ENCODE measurements at places on chromosomes 7 and 10.

DNA sequence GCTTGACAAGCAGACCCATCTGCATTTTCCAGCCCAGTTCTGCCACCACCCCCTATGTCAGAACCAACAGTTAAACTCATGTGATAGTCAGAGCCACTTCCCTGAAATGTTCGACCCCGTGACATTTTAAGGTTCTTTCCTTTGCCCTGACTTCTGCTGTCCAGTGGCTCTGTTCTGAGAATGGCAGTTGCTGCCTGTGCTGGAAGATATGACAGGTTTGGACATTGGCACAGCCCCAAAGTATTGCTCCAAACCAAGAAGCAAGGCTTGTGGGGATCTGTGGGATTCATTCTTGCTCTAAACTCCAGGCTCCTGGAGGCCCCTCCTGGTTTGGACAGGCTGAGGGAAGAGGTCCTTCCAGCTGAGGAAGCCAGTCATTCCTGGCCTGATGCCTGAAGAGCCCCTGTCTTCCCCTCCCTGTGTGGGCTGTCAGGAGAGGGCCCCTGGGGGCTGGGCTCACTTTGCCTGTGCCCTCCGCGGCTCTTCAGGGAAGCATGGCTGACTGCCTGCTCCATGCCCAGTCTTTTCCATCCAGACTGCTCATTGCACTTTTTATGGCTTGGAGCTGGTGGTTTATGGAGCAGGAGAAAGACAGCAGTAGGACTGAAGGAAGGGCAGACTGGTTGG, 138.0 kb downstream of the CDH23 start:
- no peak for DNase-seq

DNA sequence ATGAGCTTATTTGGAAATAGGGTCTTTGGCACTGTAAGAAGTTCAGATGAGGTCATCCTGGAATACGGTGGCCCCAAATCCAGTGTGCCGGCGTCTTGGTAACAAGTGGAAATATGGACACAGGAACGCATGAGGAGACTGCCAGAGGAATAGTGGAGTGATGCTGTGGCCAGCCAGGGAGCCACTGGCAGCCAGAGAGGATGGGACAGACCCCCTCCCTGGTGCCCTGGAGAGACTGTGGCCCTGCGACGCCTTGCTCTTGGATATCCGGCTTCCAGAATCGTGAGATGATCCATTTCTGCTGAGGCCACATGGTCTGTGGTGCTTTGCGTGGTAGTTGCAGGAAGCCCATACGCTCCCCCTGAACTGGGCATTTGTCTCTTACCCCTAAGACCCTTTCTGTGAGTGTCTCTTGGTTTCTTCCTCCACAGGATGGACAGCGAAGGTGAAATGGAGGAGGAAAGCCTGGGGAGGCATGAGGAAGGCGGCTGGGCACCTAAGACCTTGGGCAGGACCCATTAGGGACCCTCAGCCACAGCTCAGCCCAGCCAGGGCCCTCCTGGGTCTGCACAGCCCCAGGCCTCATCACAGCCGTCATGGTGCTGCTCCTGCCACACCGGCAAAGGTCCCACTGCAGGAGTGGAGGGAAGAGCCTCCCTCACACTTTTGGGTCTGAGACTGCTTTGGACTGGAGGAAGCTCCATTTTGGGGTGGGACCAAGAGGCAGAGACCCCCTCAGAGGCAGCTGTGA, 53.6 kb downstream of the INSIG1 start:
- no peak for DNase-seq

- no peak for DNase-seq
Observed at GRCh38 chr10:103111918-103112877, 80.9 kb downstream of the NT5C2 start.

DNA sequence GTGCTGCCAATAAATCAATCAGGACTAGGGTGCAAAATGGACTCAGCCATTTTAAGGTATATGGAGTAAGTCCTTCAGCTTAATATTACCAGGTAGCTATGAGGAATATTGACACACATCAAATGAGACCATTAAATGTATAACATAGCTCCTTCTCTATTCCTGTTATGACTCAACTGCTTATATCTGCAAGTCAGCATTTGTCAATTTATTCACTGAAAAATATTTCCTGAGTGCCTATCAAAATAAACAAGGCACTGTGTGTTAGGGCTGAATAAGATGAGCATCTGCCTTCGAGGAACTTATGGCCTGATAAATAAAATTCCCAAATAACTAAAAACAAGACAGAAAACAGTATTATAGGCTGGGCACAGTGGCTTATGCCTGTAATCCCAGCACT, 113.8 kb downstream of the CDK6 start:
- DNase-seq: no peak

GRCh38 chr10:90204956-90205314, 503.5 kb downstream of the KIF20B start:
- no peak for DNase-seq

GRCh38 chr7:158842486-158842885, 13.2 kb upstream of the ESYT2 start:
- DNase-seq: no peak

DNA sequence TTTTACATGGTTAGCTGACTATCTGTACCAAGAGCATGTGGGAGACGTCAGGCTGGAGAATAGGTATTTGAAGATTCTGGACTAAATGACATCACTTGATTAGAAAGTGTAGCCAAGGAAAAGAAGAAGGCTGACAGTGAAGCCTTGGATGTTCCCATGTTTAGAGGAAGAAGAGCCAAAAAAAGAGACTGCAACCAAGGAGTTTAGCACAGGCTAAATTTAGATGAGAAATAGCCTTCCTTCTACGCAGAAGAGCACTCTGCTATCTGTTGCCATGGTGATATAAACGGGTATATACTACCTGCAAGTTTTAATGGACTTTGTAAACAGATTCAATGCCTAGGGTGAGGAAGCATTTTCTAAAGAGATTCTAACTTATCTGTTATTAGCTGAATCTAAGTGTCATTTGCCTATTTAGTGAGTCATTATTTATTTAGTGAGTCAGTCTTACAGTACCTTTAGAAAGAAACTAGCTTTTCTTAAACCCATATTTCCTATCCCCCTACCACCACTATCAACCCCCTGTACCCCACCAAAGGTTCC, 69.8 kb downstream of the CDK6 start:
- peak; percentile 49 for DNase-seq

GRCh38 chr7:129122751-129123509, 21.6 kb upstream of the TSPAN33 start:
- DNase-seq: no peak

DNA sequence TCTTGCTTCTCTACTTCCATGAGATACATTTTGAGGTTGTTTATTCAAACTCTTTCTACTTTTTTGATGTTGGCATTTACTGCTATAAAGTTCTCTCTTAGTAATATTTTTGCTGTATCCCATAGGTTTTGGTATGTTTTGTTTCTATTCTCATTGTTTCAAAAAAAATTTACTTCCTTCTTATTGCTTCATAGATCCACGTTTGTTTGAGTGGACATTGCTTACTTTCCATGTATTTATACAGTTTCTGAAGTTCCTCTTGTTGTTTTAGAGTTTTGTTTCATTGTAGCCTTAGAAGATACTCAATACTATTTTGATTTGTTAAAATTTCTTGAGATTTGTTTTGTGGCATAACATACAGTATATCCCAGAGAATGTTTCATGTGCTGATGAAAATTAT, 13.7 kb downstream of the TAS2R40 start:
- no peak for DNase-seq

DNA sequence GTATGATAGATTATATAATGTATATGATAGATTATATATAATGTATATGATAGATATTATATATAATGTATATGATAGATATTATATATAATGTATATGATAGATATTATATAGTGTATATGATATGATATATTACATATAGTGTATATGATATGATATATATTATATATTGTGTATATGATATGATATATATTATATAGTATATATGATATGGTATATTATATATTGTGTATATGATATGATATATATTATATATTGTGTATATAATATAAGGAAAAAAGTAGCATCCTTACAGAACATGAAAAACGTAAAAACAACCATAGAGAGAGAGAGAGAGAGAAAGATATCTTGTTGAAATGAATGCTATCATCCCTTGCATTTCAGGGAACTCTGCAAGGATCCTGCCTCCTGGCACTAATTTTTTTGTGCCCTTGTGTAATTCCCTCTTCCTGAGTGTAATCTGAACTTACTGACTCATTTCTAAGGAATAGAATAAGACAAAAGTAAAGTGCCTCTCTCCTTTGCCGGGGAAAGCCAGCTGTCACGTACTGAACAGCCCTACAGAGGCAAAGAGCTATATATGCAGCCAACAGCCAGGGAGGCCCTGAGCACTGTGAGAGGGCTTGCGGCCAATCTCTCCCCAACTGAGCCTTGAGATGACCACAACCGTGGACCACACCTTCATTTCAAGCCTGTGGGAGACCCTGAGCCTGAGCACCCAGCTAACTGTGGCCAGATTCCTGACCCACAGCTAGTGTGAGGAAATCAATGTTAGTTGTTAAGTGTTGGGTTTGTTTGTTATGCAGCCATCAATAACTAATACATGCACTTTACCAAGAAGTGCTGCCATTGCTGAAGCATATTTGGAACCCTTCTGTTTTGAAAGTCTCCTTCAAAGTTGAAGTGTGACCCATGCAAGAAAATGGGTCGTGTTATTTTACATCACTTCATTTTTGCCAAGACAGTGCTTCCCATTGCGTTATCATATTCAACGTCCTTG, 61.1 kb upstream of the EZH2 start:
- DNase-seq: no peak

Measured in RWPE1 (cell line).